A673 (cell line): ENCODE measurements at places on chromosomes 4 and X.

DNA sequence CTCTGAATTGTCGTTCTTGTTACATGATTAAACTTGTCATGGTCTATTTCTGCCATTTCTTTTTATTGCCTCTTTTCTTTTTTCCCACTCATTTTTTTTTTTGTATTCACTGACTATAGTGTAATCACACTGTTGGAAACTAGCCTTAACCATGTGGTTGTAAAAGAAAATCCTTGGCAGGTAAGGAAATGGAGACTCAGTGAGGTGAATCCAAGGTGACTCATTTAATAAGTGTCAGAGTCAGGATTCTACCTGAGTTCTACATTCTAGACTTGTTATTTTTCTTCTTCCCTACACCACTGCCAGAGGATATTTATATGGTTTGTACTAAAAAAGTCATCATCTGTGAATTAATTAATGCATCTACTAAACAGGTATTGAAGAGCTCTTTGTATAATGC, 152.2 kb downstream of the CBLL2 start:
- H3K36me3 ChIP-seq = no peaks in the 10 kb centered on the region
- DNase-seq = no peak
- no peaks in the 10 kb centered on the region for H3K27me3 ChIP-seq
- no peak overlapping the region for H3K27ac ChIP-seq
- H3K4me1 ChIP-seq = no peaks in the 10 kb centered on the region

- H3K4me1 ChIP-seq = no peaks in the 10 kb centered on the region
- no peaks in the 10 kb centered on the region for H3K36me3 ChIP-seq
- H3K27ac ChIP-seq = no peak overlapping the region
- no peak overlapping the region for H3K4me3 ChIP-seq
- no peak for DNase-seq
- H3K27me3 ChIP-seq = no peaks in the 10 kb centered on the region
Observed at GRCh38 chrX:96564595-96564994, 120.0 kb upstream of the DIAPH2 start.

- H3K27ac ChIP-seq = no peak overlapping the region
- H3K4me3 ChIP-seq = no peak overlapping the region
Observed at GRCh38 chr4:153705743-153706468, 21.8 kb downstream of the TLR2 start.

DNA sequence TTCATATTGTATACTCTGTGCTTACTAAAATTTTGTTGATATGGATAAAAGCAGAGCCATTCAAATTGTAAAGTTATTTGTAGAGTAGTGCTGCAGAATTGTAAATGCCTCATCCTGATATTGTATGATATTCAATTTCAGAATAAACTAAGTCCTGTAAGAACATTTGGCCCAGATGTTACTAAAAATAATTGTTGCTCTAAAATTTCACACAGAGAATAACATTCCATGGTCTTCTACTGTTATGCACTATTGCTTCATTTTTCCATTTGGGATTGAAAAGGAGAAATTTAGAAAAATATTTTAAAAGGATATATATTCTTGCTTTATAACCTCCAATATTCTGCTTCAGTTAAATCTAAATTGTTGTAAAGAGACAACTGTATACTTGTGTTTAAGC, 195.6 kb downstream of the LARP7 start:
- no peak overlapping the region for H3K4me3 ChIP-seq
- no peaks in the 10 kb centered on the region for H3K4me1 ChIP-seq
- H3K27me3 ChIP-seq = no peaks in the 10 kb centered on the region
- no peaks in the 10 kb centered on the region for H3K36me3 ChIP-seq

GRCh38 chr4:138037696-138038095, 204.5 kb downstream of the SLC7A11 start:
- no peak overlapping the region for H3K27ac ChIP-seq
- no peaks in the 10 kb centered on the region for H3K4me1 ChIP-seq
- no peaks in the 10 kb centered on the region for H3K27me3 ChIP-seq

DNA sequence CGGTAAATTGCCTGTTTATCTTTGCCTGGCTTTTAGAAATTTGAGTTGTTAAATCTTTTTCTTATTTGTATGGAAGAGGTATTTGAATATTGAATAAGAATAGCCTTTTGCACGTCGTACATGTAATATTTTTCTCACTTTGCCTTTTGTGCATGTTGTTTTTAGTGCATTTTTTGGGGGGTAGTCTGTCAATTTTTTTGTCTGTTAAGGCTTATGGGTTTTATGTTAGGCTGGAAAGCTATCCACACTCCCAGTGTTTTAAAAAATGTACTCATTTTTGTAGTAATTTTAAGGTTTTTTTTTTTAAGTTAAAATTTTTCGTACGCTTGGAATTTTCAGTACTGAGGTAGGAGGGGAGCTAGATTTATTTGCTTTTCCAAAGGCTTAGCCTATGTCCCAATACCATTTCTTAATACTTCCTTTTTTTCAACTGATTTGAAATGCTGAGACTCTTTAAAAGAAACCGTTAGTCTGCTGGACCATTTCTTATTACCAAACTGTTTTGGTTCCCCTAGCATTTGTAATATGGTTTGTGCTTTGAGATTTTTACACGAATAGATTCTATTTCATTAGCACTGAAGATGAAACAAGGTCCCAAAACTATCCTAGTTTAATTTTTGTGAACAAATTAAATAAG, 1.3 kb downstream of the HERC5 start:
- H3K4me3 ChIP-seq = no peak overlapping the region
- no peaks in the 10 kb centered on the region for H3K4me1 ChIP-seq
- H3K27me3 ChIP-seq = peaks cover 14% of the 10 kb centered on the region
- H3K36me3 ChIP-seq = no peaks in the 10 kb centered on the region

DNA sequence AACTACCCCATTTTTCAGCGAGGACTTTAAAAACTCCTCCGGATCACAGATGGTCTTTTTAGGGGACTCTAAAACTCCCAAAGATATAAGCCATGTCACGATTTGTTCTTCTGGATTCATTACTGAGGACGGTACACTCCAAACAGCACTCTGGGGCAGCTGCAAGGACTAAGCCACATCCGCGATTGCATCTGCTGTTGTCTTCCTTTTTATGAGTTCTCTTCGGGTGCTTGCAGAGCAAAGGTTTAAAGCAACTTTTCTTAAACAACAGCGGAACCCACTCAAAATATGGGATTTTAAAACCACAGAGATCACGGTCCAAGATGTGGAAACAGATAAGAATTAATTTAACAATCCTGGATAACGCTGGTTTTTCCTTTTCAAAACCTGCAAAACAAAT, at the start of gene ARHGEF6:
Gene ARHGEF6 (minus strand): TSS at position 170 of the 400 bp plus-strand sequence. CDS start 50 bp downstream, at position 120.
- no peak for DNase-seq
- no peaks in the 10 kb centered on the region for H3K27me3 ChIP-seq
- H3K4me3 ChIP-seq = no peak within 1 kb of the TSS
- H3K4me1 ChIP-seq = no peaks in the 10 kb centered on the region
- no peaks in the 10 kb centered on the region for H3K36me3 ChIP-seq

- no peak overlapping the region for H3K4me3 ChIP-seq
- no peaks in the 10 kb centered on the region for H3K36me3 ChIP-seq
- no peak for DNase-seq
- no peaks in the 10 kb centered on the region for H3K27me3 ChIP-seq
- no peaks in the 10 kb centered on the region for H3K4me1 ChIP-seq
- H3K27ac ChIP-seq = no peak overlapping the region
Observed at GRCh38 chrX:124348182-124348581, 1.8 kb downstream of the SH2D1A start.

GRCh38 chr4:29619168-29619567, 1101.0 kb upstream of the PCDH7 start:
- no peak overlapping the region for H3K27ac ChIP-seq
- DNase-seq = no peak
- no peak overlapping the region for H3K4me3 ChIP-seq
- H3K4me1 ChIP-seq = no peaks in the 10 kb centered on the region
- H3K27me3 ChIP-seq = no peaks in the 10 kb centered on the region

DNA sequence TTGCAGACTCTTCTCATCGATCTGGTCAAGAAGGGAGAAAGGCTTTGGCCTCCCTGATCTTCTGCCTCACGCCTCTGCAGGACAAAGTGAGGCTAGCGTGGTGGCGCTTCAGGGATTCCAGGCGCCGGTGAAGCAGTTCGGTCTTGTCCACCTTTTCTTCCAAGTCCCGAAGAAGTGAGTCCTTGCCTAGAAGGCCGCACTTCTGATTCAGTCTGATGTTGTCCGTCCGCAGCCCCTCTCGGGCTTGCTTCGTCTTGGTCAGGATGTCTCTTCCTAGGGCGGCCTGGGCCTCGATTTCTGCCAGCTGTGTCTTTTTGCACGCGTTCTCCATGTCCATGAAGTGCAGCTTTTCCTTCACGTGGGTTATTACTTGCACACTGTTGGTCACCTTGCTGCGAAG, 1.9 kb upstream of the TADA2B start:
- no peak overlapping the region for H3K27ac ChIP-seq
- H3K27me3 ChIP-seq = no peaks in the 10 kb centered on the region

DNA sequence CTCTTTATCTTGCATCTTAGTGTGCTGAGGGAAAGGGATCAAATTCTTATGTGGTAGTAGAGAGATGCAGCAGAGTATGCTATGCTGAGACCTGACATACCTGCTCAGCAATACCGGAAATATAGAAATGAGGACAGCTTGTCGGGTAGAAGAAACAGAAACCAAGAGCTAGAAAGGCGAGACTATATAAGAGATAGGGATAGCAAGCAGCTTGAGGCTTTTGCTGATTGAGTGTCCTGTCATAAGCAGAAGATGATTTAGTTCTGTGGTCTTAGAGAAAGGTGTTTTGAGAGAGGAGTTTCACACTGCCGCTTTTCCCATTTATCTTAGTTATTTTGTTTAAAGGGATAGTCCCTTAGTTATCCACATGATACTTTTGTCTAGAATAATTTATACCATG, 31.7 kb downstream of the USP9X start:
- H3K36me3 ChIP-seq = no peaks in the 10 kb centered on the region
- H3K4me3 ChIP-seq = peak overlapping the region; percentile 14
- no peaks in the 10 kb centered on the region for H3K27me3 ChIP-seq
- peaks cover 31% of the 10 kb centered on the region for H3K4me1 ChIP-seq
- DNase-seq = peak; percentile 25

GRCh38 chr4:174696657-174697056, 132.4 kb downstream of the GLRA3 start:
- no peaks in the 10 kb centered on the region for H3K27me3 ChIP-seq
- no peak overlapping the region for H3K27ac ChIP-seq
- DNase-seq = no peak
- H3K4me1 ChIP-seq = no peaks in the 10 kb centered on the region

- DNase-seq = no peak
- no peaks in the 10 kb centered on the region for H3K27me3 ChIP-seq
- no peaks in the 10 kb centered on the region for H3K36me3 ChIP-seq
- no peaks in the 10 kb centered on the region for H3K4me1 ChIP-seq
- no peak overlapping the region for H3K4me3 ChIP-seq
Observed at GRCh38 chr4:39658756-39659155, 20.1 kb upstream of the SMIM14 start.

- peaks cover 73% of the 10 kb centered on the region for H3K27me3 ChIP-seq
- H3K4me1 ChIP-seq = no peaks in the 10 kb centered on the region
- no peak overlapping the region for H3K4me3 ChIP-seq
- DNase-seq = no peak
- no peak overlapping the region for H3K27ac ChIP-seq
Observed at GRCh38 chrX:17377795-17378194, 2.8 kb downstream of the NHS start.

- H3K27me3 ChIP-seq = peaks cover 67% of the 10 kb centered on the region
- peak; percentile 27 for DNase-seq
- H3K4me1 ChIP-seq = no peaks in the 10 kb centered on the region
- H3K27ac ChIP-seq = no peak overlapping the region
- no peaks in the 10 kb centered on the region for H3K36me3 ChIP-seq
Observed at GRCh38 chr4:152936446-152937335, 568 bp downstream of the FHDC1 start.

DNA sequence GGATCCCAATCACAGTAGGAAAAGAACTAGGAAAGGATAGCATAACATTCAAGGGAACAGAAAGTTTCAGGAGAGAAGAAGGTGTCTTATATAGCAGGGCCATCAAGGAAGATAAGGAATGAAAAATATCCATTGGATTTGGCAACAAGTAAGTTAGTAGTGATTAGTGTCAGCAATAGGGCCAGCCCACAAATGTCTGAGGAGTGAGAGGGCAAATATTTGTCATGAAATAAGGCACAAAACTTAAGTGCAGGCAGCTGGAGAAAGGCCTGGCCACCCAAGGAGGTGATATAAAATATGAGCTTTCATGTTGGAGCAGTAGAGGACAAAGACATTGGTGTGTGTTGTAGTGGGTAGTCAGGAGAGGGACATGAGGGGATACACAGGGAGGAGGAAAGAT, 132.1 kb downstream of the COL4A6 start:
- peaks cover 20% of the 10 kb centered on the region for H3K27me3 ChIP-seq
- DNase-seq = no peak
- no peaks in the 10 kb centered on the region for H3K4me1 ChIP-seq
- H3K4me3 ChIP-seq = no peak overlapping the region
- H3K27ac ChIP-seq = no peak overlapping the region

DNA sequence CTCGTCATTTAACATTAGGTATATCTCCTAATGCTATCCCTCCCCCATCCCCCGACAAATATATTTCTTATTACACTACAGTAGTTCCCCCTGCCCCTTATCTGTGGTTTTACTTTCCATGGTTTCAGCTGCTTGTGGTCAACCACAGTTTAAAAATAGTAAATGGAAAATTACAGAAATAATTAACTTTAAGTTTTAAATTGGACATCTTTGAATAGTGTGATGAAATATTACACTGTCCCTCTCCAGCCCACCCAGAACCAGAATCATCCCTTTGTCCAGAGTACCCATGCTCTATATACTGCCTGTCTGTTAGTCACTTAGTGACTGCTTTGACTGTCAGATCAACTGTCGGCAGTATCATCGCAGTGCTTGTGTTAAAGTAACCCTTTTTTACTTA, 47.4 kb upstream of the VEGFC start:
- DNase-seq = no peak
- peaks cover 6% of the 10 kb centered on the region for H3K4me1 ChIP-seq

- H3K36me3 ChIP-seq = no peaks in the 10 kb centered on the region
- H3K27me3 ChIP-seq = no peaks in the 10 kb centered on the region
- no peaks in the 10 kb centered on the region for H3K4me1 ChIP-seq
- no peak for DNase-seq
Observed at GRCh38 chr4:94354474-94354896, 11.8 kb upstream of the HPGDS start.

GRCh38 chr4:185165605-185166063, 22.6 kb downstream of the SLC25A4 start:
- no peak overlapping the region for H3K27ac ChIP-seq
- H3K4me3 ChIP-seq = no peak overlapping the region
- H3K4me1 ChIP-seq = no peaks in the 10 kb centered on the region
- no peaks in the 10 kb centered on the region for H3K27me3 ChIP-seq

DNA sequence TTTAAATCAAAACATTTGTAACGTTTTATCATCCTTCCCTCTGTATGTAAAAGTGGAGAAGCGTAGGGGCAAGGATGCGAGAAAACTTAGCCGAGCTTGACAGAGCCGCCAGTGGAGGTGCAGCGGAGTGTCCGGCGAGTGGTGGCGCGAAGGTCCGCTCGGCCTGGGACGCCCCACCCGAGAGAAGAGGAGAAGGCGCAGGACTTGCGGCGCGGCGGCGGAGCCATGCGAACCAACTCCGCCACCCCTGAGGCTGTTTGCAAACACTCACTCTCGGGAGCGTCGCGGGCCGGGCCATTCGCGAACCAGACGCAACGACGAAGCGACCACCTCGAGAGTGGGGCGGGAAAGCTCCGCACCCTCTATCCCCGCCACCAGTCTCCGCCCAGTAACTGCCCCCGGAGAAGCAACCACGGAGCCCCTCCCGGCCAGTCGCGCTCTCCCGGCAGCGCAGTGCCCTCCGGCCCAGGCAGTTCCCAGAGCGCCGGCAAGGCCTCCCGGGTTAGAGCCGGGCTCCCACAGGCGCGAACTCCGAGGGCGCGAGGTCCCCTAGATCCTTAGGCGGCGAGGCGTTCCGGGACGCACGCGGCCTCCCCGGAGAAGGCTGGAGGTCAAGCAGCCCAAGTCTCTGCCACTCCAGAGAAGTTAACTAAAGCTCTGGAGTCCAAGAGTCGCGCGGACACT, 2.3 kb upstream of the MAB21L2 start:
- no peak for DNase-seq
- no peak overlapping the region for H3K4me3 ChIP-seq
- no peaks in the 10 kb centered on the region for H3K4me1 ChIP-seq
- peaks cover 5% of the 10 kb centered on the region for H3K36me3 ChIP-seq
- no peaks in the 10 kb centered on the region for H3K27me3 ChIP-seq
